ENCODE measurements at places on chromosomes 4 and X.
A peak's percentile ranks its signal among the peaks of the same experiment; 100 is the strongest.

DNA sequence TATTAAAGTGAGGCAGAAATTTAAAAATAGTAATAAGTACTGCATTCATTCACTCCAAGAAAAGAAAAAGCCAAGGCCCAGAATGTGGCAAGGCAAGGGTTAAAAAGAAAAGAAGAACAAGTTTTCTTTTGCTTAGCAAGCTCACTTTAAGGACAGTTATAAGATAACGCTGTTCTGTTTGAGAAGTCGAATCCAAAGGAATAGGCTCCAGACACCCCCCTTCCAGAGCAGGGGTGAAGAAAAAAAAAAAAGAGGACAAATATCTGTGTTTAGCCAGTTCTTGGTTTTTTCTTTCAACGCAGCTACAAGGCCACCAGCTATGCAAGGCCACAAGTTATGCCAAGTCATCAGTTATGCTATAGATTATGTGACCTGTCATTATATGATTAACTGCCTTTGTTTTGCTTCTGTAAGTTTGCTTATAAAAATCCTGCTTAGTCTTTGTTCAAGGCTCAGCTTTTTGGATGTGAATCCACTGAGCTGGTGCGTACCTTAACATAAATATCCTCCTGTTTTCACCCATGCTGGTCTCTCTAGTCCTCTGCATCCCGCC, 1.4 kb downstream of the GRK4 start:
- no peak for DNase-seq

GRCh38 chrX:131572372-131573014, 28.6 kb downstream of the OR13H1 start:
- DNase-seq, result no peak

DNA sequence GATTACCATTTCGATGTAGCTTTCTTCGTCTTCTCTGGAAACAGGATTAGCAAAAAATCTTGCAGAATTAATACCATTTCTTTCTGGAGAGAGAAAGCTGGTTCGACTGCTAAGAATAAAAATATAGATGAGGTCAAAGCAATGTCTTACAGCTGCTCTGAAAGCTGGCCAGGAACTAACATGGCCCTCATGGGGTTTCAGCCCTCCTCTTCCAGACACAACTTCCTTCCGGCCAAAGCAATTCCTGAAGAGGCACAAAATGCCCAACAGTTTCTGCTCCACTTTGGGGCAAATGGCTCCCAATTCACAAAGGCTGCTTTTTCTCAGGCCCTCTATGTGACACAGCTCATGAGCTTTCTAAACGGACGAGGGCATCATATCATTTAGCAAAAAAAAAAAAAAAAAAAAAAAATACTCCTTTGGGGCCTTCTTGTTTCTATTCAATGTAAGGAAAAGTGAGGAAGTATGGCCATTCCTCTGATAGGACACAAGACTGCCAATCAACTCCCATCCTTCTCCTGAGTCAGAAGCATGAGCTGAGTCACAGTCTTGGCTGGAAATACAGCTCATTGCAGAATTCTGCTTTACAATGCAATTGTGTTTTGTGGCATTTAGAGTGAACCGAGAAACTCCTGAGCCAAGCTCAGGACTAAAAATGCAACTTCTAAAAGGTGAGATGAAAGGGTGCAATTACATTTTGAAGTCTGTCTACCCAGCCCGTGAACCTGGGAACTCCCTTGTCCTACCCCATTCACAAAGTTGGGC, 42.7 kb upstream of the CTAG2 start:
- DNase-seq, result no peak

GRCh38 chr4:105858466-105859040, 36.7 kb upstream of the NPNT start:
- no peak for DNase-seq

- DNase-seq, result no peak
Observed at GRCh38 chr4:159153669-159154068, 50.8 kb downstream of the RAPGEF2 start.

- no peak for DNase-seq
Observed at GRCh38 chr4:6907658-6908191, 1.9 kb upstream of the TBC1D14 start.

- DNase-seq, result no peak
Observed at GRCh38 chrX:134684956-134685355, 26.7 kb upstream of the PLAC1 start.

GRCh38 chr4:145731028-145731427, 51.1 kb downstream of the C4orf51 start:
- DNase-seq, result no peak

GRCh38 chr4:25865586-25865985, 2.8 kb upstream of the SEL1L3 start:
- DNase-seq, result no peak

DNA sequence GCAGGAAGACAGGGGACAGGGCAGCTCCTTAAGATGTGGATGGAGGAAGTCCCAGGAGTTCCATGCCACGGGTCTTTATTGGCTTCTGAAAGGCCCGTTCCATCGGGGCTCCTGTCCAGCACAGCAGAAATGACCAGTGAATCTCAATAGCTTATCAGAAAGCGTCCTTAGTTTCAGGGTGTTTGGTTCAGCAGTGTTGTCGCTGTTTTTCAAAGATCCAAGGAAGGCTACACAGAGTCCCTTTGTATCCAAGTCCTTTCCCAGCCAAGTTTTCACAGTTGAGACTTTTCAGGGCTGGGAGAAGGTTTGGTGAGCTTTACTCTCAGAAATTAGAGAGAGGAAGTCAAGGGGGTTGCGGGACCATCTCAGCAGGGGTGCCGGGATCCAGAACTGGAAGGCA, 5.0 kb upstream of the ZCCHC4 start:
- no peak for DNase-seq

DNA sequence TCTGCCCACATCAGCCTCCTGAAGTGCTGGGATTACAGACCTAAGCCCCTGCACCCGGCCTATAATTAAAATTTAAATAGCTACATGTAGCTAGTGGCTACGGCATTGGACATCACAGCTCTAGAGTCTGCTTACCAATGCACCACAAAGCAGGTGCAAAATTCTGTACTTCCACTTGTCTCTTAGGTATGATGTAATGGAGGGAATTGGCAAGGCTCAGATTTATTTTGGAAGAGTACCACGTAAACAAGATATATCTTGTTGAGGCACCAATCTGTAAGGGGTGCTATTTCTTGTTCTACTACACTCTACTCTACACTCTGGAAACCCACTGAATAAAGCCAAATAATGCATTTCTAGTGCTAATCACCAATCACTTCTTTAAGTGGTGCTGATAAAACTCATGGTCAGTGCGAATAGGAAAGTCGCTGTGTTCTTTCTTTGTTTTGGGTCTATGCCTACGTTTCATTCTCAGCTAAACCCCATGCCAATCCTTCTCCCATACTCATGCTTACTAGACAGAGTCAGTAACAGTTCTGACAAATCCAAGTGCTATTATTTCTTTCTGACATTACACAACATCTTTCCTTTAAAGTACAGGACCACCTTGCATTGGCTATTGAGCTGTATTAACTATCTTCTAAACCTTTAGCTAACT, 92.3 kb downstream of the GC start:
- DNase-seq, result no peak

- no peak for DNase-seq
Observed at GRCh38 chr4:174332741-174333493, 49.2 kb downstream of the CEP44 start.

- no peak for DNase-seq
Observed at GRCh38 chr4:15884666-15885065, 53.9 kb downstream of the FGFBP1 start.

DNA sequence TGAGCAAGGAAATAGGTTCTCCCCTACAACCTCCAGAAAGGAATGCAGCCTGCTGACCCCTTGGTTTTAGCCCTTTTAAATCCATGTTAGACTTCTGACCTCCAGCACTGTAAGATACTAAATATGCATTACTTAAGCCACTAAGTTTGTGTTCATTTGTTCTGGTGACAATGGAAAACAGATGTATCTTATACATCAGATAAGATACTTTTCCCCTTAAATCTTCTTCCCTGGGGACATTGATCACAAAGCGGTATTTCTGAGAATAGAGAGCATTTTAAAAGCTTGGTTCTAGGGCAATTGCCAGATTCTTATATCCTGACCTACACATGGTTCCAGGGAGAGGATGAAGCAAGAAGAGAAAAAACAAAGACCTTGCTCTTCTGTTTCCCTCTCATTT, 6.5 kb upstream of the TMEM184C start:
- DNase-seq, result no peak

DNA sequence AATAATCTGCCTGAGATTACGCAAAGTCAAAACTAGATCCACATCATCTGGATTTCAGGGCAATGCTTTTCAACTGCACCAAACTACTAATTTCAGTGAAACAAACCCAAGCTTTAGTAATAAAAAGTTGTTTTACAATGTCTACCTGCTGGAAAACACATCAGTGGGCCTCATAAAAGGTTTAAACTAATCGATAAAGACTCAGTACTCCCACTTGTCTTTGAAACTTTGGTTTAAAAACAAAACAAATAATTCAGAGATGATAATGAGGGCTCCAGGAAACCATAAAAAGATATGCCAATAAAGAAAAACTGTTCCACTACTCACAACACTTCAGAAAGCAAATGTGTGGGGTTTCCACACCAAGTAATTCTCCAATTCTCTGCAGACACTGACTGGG, 10.2 kb downstream of the PSMD10 start:
- no peak for DNase-seq

DNA sequence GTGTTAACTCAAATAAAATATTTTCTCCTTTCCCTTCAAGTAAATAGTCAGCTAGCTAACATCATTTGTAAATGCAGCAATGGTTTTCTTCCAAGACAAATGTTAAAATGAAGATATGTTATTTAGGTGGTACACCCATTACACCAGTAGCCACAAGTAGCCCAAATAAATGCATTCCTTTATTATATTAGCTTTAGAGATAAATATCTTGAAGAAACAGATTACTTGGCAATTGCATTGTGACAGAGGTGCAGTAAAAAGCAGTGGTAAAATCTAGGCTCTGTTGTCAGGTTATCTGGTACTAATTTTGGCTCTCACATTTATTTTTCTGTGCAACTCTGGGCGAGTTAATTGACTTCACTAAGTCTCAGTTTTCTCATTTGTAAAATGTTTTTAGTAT, 193.0 kb downstream of the NAA11 start:
- DNase-seq, result no peak

- DNase-seq, result no peak
Observed at GRCh38 chrX:115423086-115423485, 133.6 kb downstream of the LUZP4 start.

DNA sequence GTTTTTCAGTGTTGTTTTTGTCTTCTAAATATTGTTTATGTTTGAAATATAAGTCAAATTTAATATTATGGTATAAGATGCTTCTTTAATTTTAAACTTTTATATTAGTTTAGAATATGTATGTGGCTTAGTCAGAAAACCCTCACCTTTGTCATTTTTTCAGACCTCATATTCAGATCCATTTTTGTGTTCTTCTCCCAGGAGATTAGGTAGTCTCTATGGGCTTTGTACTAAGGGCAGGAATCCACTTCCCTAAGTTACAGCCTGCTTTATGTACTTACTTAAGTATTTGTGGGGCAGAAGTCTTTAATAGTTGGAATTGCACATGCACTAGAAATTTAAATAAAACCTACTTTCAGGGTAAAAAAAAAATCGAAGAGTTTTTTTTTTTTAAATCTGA, 63.5 kb upstream of the TENM3 start:
- DNase-seq, result no peak

- no peak for DNase-seq
Observed at GRCh38 chrX:153380691-153381090, 20.5 kb downstream of the PNMA6E start.

GRCh38 chr4:4901877-4902276, 42.4 kb downstream of the MSX1 start:
- peak; percentile 1 for DNase-seq

DNA sequence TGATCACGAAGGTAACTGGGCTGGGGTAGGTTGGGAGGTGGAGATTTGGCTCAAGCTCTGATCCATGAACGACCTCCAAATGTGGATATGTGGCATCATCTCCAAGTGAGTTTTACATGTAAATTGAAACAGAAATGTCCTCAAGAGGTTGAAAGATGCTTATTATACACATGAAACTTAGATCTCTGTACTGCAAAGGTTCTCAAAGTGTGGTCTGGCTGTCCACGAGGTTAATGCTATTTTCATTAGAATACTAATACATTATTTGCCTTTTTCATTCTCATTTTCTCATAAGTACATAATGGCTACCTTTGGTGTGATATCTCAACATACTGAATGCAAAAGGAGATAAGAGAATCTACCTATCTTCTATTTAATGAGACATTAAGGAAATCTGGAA, 198.2 kb downstream of the RASL11B start:
- no peak for DNase-seq

DNA sequence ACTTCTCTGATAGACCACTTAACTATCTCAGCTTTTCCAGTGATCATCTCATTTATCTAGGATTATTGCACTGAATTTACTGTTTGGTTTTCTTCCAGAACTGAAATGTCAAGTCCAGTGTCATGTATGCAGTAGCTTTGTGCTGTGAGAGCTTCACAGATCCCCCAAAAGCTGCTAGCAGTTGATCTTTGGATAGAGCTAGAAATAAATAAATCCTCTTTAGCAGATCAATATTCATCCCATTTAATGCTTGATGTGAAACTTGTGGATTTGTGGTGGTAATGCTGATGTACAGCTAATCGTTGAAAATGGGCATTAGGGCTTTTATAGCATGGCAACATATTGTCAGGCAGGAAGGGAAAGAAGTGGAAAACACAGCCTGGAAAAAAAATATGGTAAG, 509.6 kb upstream of the FAM241A start:
- DNase-seq, result no peak

DNA sequence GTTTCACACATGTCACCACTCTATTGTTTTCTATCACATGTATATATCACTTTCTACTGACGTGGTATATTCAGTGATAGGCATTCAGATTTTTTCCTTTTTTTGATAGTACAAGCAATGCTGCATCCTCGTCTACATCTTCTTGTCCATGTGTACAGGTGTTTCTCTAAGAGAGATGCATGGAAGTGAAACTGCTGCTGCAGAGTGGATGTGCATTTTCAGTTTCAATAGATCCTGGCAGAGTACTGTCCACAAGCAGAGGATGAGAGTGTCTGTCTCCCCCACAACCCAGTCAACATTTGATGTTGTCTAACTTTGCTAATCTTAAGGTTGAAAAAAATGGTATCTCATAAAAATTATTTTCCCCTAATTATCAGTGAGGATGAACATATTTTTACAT, 194.0 kb upstream of the CASK start:
- DNase-seq, result no peak

- no peak for DNase-seq
Observed at GRCh38 chr4:65670331-65671031, at the start of gene EPHA5. Gene EPHA5 (minus strand): TSS chr4:65670489. CDS start chr4:65669742, 747 bp downstream.

DNA sequence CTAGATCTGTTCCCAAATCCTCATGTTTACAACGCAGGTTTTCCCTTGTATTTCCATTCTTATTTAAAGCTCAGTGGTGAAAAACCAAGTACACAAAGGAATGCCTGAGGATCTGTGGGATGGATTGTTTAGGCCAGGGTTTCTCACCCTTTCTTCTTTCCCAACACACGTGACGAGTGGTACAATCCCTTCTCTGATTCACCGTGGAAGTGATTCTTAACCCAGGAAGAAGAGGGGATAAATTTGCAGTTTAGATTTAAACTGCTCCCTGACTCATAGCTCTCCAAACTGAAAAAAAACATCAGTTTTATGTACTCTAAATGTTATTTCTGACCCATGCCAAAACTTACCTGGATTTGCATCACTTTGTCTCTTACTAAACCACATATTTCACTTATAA, 17.0 kb downstream of the PAQR3 start:
- no peak for DNase-seq

Measured in CD8-positive, alpha-beta memory T cell (primary cell).